ENCODE measurements at places on chromosomes 16 and 17.

DNA sequence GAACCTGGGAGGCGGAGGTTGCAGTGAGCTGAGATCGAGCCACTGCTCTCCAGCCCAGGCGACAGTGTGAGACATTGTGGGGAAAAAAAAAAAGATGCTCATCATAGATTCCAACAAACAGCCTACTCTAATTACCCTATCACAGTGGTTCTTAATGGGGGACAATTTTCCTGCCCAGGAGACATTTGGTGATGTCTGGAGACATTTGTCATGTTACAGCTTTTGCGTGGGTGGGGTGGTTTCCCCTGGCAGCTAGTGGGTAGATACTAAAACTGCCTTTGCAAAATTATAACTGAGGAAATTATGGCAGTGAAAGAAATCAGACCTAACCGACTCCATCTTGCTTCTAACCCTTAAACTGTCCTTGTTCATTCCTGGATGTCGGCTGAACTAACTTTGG lies 92.5 kb upstream of the RBL2 start:
- no peaks in the 10 kb centered on the region for H3K27me3 ChIP-seq
- H3K36me3 ChIP-seq: no peaks in the 10 kb centered on the region
- H3K27ac ChIP-seq: no peak overlapping the region
- H3K4me3 ChIP-seq: no peak overlapping the region
- no peaks in the 10 kb centered on the region for H3K4me1 ChIP-seq

- H3K27me3 ChIP-seq: no peaks in the 10 kb centered on the region
- no peak overlapping the region for H3K4me3 ChIP-seq
- H3K27ac ChIP-seq: peak overlapping the region; percentile 47
- H3K36me3 ChIP-seq: no peaks in the 10 kb centered on the region
Measured at GRCh38 chr16:88681709-88682451, 4.4 kb downstream of the SNAI3 start.

GRCh38 chr17:29091606-29092289 lies 48.8 kb downstream of the PIPOX start:
- no peak for DNase-seq

DNA sequence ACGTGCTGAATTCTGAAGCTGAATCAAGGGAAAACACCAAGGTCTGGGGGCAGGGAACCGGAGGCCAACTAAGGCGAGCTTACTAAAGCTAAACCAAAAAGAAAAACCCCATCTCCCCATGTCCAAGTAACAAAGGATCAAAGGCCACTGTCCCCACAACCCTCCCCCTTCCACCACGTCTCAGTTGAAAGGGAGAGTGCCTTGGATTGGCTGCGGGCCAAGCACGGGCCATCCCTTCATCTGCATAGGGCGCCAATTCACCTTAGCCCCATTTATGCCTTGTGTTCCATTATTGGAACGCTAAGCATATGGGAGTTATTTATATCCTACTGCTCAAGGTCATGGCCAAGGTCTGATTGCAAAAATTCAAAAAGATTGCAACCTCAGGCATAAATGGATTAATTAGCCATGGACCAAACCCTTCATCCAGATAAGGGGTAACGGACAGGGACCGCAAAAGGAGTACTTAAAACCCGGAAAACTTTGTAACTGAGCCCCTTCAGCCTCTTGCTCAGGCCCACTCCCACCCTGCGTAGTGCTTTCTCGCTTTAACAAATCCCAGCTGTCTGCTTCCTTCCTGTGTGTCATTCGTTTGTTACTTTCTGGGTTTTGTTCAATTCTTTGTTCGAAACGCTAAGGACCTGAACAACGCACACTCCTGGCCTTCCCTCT lies 740 bp upstream of the ATP6V0D1 start:
- H3K4me3 ChIP-seq: no peak overlapping the region
- H3K4me1 ChIP-seq: peaks cover 57% of the 10 kb centered on the region
- H3K36me3 ChIP-seq: no peaks in the 10 kb centered on the region
- peak overlapping the region; percentile 56 for H3K27ac ChIP-seq

DNA sequence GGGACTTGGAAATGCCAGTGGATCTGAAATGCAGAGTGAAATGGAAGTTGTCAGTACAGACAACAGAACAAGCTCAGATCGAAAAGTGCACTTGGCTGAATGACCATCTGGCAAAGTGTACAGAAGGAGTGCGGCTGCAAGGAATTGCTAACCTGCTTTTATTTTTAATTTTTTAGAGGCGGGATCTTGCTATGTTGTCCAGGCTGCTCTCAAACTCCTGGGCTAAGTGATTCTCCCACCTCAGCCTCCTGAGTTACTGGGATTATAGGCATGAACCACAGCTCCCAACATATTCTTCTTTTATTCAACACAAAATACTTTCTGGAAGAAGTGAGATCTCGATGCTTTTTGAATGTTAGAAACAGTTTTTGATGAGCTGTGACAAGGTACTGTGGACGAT lies 3.6 kb downstream of the LRRC59 start:
- peak overlapping the region; percentile 94 for H3K27ac ChIP-seq
- no peak for DNase-seq
- peaks cover 77% of the 10 kb centered on the region for H3K4me1 ChIP-seq
- no peak overlapping the region for H3K4me3 ChIP-seq

GRCh38 chr17:50618300-50618699 lies 16.4 kb upstream of the ABCC3 start:
- DNase-seq: no peak
- no peaks in the 10 kb centered on the region for H3K36me3 ChIP-seq
- no peaks in the 10 kb centered on the region for H3K4me1 ChIP-seq
- no peak overlapping the region for H3K4me3 ChIP-seq

- H3K4me3 ChIP-seq: no peak overlapping the region
- H3K36me3 ChIP-seq: no peaks in the 10 kb centered on the region
- DNase-seq: no peak
- no peaks in the 10 kb centered on the region for H3K4me1 ChIP-seq
- no peak overlapping the region for H3K27ac ChIP-seq
Measured at GRCh38 chr16:77223184-77223583, 24.0 kb downstream of the SYCE1L start.

- H3K36me3 ChIP-seq: no peaks in the 10 kb centered on the region
- no peak overlapping the region for H3K27ac ChIP-seq
- H3K4me3 ChIP-seq: no peak overlapping the region
- no peak for DNase-seq
- no peaks in the 10 kb centered on the region for H3K27me3 ChIP-seq
Measured at GRCh38 chr16:47524007-47524405, 62.9 kb downstream of the PHKB start.

- H3K27ac ChIP-seq: peak overlapping the region; percentile 57
- H3K36me3 ChIP-seq: no peaks in the 10 kb centered on the region
- DNase-seq: peak; percentile 46
- H3K4me3 ChIP-seq: no peak overlapping the region
Measured at GRCh38 chr16:85573696-85574641, 39.2 kb upstream of the GSE1 start.

DNA sequence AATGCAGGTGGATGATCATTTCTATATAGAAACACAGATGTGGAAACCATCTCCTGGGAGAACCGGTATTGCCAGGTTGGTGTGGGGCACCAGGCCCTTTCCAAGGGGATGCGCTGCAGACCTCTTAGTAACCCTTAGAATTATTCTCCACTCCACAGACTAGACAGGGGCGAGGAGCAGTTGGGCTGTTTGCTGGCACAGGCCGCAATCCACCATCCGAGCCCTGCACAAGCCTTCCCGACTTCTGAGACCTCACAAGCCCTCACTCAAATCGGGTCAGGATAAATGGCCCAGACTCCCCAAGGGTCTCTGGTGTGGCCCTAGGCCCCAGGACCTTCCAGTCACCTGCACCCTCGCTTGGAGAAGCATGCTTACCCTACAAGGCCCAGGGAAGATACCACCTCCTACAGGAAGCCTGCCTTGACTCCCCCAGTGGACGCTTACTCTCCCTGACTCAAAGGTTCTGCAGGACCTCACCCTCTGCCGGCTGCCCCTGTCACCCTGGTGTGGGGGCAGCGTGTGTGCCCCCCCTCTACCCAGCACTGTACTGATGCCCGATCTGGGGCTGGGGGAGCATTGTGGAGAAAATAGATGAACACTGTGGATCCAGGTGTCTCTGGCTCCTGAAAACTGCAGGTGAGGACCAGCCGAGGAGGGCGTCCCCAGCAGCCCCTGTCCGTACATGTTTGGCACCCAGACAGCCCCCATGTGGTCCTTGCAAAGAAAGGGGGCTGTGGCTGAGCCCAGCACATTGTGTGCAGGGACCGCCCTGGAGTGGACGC lies 49.8 kb upstream of the ACSF3 start:
- H3K36me3 ChIP-seq: no peaks in the 10 kb centered on the region
- no peak overlapping the region for H3K27ac ChIP-seq
- no peaks in the 10 kb centered on the region for H3K27me3 ChIP-seq
- no peak overlapping the region for H3K4me3 ChIP-seq
- no peaks in the 10 kb centered on the region for H3K4me1 ChIP-seq
- no peak for DNase-seq

- H3K4me1 ChIP-seq: peaks cover 7% of the 10 kb centered on the region
- DNase-seq: no peak
- H3K27ac ChIP-seq: no peak overlapping the region
- no peak overlapping the region for H3K4me3 ChIP-seq
Measured at GRCh38 chr17:913207-913606, 66.4 kb downstream of the NXN start.

DNA sequence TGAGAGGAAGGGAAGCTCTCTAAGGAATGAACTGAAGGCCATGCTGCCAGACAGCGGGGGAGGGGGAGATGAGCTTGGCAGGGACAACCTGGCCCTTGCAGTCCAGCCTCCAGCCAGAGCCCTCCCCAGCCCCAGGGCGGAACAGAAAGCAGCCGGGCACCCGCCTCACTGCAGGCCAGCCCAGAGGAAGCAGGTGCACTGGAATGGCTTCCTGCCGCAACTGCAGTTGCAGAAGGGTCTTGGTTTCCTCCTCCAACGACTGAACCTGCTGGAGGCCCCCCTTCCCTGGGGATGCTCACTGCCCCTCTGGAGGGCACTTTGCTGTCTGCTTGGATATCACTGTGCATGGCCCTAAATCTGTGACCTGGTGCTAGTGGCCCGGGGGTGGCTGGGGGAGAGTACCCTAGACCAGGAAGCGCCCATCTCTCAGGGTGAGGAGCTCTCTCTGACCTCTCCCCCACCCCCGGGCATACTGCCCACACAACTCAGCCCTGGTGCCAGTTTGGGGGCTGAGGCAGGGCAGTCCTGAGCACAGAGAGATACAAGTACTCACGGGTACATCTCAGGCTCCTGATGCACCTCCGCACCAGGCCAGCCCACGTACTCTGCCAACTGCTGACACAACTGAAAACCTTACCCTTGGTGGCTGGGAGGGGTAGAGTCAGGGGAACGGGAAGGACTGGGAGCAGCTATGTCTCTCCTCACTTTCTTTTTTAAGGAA lies 41.1 kb downstream of the MYO18A start:
- H3K36me3 ChIP-seq: no peaks in the 10 kb centered on the region
- no peak overlapping the region for H3K27ac ChIP-seq
- no peaks in the 10 kb centered on the region for H3K27me3 ChIP-seq
- H3K4me3 ChIP-seq: no peak overlapping the region
- DNase-seq: no peak

DNA sequence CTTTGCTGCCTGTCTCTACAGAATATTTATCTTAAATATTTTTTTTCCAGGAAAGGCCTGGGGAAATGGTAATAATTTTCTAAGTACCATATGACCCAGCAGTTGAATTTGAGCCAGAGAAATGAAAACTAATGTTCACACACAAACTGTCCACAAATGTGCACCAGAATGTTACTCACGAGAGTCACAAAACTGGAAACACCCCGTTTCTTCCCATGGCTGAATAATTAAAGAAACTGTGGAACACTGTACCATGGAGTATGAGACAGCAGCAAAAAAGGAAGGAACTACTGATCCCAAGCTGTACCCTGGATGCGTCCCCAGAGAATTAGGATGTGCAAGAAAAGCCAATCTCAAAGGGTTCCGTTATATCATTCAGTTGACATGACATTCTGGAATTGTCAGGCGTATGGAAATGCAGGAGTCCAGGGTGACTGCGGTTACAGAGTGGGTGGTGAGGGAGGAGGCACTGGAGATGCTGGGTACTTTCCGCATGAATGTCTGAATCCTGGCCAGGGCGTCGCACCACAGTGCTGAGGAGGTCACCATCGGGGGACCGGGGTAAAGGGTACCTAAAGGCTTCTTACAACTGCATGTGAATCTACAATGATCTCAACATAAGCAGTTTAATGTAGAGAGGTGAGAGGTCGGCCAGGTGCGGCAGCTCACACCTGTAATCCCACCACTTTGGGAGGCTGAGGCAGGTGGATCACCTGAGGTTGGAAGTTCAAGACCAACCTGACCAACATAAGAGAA lies 34.5 kb downstream of the USP22 start:
- H3K4me3 ChIP-seq: no peak overlapping the region
- H3K27me3 ChIP-seq: no peaks in the 10 kb centered on the region
- H3K36me3 ChIP-seq: peaks cover 27% of the 10 kb centered on the region
- no peaks in the 10 kb centered on the region for H3K4me1 ChIP-seq
- H3K27ac ChIP-seq: no peak overlapping the region

GRCh38 chr17:11264183-11264871 lies 23.3 kb downstream of the SHISA6 start:
- H3K27me3 ChIP-seq: no peaks in the 10 kb centered on the region
- no peaks in the 10 kb centered on the region for H3K36me3 ChIP-seq
- H3K4me1 ChIP-seq: no peaks in the 10 kb centered on the region
- no peak overlapping the region for H3K27ac ChIP-seq

DNA sequence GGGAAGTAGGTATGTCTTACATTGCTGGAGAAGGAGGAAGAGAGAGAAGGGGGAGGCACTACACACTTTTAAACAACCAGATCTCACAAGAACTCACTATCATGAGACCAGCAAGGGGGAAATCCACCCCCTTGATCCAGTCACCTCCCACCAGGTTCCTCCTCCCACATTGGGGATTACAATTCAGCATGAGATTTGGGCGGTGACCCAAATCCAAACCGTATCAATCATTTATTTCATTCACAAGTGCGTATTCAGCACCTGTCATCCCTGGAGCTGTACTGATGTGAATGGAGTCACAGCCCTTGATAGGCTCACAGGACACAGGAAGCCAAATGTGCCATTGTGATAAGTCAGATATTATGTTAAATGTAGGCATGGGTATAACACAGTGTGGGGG lies 228.3 kb upstream of the HSBP1 start:
- H3K27me3 ChIP-seq: no peaks in the 10 kb centered on the region
- no peak overlapping the region for H3K4me3 ChIP-seq
- DNase-seq: no peak
- H3K36me3 ChIP-seq: no peaks in the 10 kb centered on the region
- no peak overlapping the region for H3K27ac ChIP-seq

GRCh38 chr16:21703589-21704174 lies 39.9 kb downstream of the OTOA start:
- H3K4me1 ChIP-seq: no peaks in the 10 kb centered on the region
- no peaks in the 10 kb centered on the region for H3K27me3 ChIP-seq
- H3K4me3 ChIP-seq: no peak overlapping the region
- no peak for DNase-seq
- H3K27ac ChIP-seq: no peak overlapping the region
- H3K36me3 ChIP-seq: no peaks in the 10 kb centered on the region

GRCh38 chr16:252366-253337 lies 18.0 kb downstream of the FAM234A start:
- H3K36me3 ChIP-seq: no peaks in the 10 kb centered on the region
- no peak overlapping the region for H3K27ac ChIP-seq
- H3K4me1 ChIP-seq: peaks cover 11% of the 10 kb centered on the region

All from body of pancreas (tissue), 4 donors.